Astrocyte (in vitro differentiated cells and primary cell): ENCODE measurements at places on chromosomes 1 and 21. TPM values are rescaled to one million over a fixed set of nuclear protein-coding genes. Genes with fewer than 3 reads are reported as not detected.

KRTAP19-5 gene
- not detected in 2 replicates for total RNA-seq

GRCh38 chr1:182620924-182621585 is 16.9 kb upstream of the RGS16 start:
- no peak for DNase-seq
- H3K36me3 ChIP-seq, result no peaks in the 10 kb centered on the region
- H3K27me3 ChIP-seq, result no peaks in the 10 kb centered on the region
- H3K27ac ChIP-seq, result no peak overlapping the region
- no peak overlapping the region for H3K4me3 ChIP-seq

- no peak for DNase-seq
- H3K4me1 ChIP-seq, result peaks cover 4% of the 10 kb centered on the region
- H3K4me3 ChIP-seq, result peak overlapping the region; percentile 96
- peaks cover 24% of the 10 kb centered on the region for H3K36me3 ChIP-seq
Observed at GRCh38 chr1:67429011-67429527, 1.1 kb downstream of the SERBP1 start.

ADARB1 gene
- total RNA-seq, result 18.4 and 25.8 TPM in 2 replicates
